RCC 7860 (cell line): ENCODE measurements at places on chromosomes 6 and 20.

DNA sequence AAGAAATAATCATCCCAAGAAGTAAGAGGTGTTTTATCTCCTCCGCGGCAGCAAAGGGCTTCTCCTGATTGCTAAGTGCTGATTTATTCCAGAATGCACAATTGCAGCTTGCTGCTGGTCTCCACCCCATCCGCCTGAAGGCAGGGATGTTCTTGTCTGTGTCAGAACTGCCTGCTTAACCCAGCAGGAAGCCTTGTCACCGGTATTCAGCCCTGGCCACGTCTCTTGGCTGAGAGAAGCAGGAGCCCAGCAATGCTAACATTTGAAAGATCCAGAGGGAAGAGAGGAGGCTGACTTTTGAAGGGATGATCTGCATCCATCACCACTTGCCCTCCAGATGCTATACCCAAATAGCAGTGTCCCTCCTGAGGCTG is 4.2 kb downstream of the SCML4 start:
- no peak for DNase-seq

GRCh38 chr6:46509981-46510510 is 18.8 kb upstream of the RCAN2 start:
- no peak for DNase-seq

GRCh38 chr20:58698741-58699622 is 6.4 kb downstream of the NPEPL1 start:
- DNase-seq = no peak

- peak; percentile 47 for DNase-seq
Measured at GRCh38 chr6:159961528-159961927, 7.4 kb upstream of the IGF2R start.

DNA sequence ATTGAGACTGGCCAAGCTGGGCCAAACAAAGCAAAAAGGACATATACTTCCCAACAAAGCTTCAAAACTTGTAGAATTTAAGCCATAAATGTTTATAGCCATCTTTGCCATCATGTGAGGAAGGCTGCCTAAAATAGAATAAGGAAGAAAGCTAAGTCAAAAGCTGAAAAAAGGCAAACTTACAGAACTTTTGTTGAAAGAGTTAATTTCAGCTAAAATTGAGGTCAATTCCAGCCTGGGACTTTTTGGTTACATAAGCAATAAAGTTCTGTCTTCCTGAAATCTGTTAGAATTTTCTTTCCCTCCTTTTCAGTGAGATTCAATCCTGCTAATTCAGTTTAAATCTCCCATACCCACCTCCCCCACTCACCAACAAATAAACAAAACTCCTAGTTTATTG is 227.9 kb upstream of the MARCKS start:
- DNase-seq = no peak

DNA sequence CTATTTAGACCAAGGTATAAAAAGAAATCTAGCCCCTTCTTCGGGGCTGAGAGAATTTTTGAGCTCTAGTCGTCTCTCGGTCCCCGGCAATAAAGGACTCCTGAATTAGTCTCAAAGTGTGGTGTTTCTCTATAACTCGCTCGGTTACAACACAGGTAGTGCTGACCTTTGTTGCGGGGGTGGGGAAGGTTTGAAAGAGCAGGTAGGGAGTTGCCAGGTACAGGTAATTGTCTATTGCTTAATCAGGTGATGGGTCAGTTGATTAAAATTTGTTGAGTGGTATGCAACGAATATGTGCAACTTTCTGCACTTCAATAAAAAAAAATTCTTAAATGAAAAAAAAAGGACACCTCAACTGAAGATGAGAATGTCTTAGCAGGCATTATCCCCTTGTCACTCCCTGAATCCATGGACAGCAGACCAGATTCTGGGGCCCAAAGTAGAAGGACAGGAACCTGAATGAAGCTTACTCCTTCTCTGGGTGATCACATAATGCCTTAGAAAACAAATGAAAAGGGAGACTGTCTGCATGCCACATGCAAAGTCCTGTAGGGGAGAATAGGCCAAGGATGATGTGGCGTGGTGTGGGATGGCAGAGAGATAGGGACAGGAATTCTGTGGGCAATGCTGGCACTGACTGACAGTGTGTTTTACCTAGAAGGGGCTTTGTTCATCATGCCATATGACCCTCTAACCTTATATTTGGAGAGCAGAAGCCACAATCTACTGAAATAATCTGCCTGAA is 157.6 kb upstream of the OLIG3 start:
- no peak for DNase-seq

GRCh38 chr6:81700414-81700813 is 52.1 kb downstream of the TENT5A start:
- DNase-seq = no peak

DNA sequence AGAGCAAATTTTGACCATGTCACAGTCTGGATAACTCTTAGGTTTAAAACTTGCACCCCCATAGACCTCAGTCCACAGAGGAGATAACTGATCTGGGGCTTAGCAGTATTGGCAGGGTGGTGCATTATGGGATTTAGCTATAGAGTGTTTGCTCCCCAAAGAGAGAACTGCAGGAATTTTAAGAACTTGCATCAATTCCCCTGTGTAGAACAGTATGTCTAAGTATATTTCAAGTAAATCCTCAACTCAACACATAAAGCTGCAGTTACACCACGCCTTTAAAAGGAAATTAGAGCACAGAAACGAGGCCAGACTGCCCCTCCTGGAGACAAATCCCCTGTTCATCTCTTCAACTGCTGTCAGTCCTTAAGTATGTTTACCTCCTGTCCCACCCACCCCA is 144.9 kb downstream of the TRMT11 start:
- DNase-seq = no peak

- no peak for DNase-seq
Measured at GRCh38 chr6:95143408-95144180, 433.7 kb upstream of the MANEA start.

DNA sequence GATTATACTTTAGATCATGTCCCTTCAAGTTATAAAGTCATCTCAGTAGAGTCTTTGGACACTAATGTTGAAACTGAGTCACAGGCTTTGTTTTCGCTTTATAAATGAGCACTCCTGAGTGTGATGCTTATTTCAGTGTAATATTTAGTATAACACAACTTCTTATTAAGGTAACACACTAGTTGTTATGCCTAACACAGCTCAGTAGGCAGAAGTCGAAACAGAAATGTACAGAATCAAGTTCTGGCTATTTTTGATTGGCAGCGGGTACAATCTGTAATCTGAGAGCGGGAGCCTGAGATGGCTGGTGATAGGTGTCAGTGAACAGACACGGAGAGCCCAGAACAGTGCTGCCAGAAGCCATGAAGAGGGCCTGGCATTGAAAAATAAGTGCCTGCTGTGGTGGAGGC is 11.4 kb downstream of the HECA start:
- DNase-seq = no peak

DNA sequence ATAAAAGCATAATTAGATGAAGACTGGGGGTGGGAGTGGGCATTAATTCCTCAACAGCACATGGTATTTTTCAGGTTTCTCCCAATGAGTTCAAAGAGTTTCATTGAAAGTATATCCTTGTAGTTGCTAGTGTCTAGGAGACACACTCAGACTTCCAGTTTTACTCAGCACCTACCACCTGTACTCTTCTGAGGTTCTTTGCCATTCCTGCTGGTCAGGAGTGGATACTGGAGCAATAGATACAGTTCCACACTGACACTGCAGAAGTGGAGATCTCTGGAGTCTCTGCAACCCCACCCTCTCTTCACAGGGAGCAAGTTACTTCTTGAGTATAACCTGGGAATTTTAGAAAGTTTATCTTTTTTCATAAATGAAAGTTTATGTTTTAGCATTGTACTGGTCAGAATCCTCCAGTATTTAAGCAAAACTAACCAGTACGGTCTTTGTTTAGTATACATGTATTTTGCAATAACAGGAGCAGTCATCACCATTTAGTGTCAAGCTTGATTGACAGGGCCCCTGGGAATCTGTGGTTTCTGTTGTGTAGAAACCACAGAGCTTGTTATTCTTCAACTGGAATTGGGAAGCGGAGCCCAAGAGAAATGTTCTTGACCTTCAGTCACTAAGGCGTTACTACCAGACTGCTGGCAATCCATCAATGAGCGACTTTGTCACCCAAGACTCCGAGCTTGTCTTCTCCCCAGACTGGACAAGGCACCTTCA is 148.1 kb downstream of the ZDHHC14 start:
- peak; percentile 42 for DNase-seq
